Thoracic aorta (tissue), 2 donors: ENCODE measurements at places on chromosomes 6 and 20.

DNA sequence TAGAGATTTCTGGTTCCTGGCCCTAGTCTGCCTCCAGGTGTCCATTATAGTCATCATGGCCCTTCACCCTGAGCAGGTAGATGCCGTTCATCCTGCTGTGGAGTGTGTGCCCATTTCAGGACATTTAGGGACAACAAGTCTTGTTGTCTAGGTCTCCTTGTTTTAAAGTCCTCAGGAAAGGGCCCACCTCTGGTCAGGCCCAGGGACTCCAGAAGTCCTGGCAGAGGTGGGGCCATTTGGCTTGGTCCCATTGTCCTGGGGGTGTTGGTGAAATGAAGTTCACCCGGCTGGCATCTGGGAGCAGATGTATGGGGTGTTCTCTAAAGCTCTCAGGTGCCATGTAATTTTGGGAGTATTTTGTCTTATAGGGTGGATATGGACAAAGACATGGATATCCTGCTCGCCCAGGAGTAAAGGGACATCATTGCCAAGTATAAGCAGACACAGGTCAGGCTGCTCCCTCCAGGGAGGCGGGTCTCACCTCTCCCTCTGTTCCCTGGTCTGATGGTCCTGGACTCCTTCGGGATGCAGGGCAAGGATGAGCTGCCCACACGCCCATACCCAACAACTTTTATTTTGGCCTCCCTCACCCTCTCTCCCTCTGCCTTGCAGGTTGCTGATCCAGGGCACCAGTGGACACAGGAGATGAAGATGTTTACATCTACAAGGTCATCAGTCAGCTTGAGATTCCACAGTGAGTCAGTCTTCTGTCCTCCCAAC lies 31.7 kb upstream of the MAS1L start:
- DNase-seq: no peak
- no peaks in the 10 kb centered on the region for H3K27me3 ChIP-seq
- no peaks in the 10 kb centered on the region for H3K36me3 ChIP-seq
- no peak overlapping the region for H3K4me3 ChIP-seq

- no peaks in the 10 kb centered on the region for H3K36me3 ChIP-seq
- H3K27me3 ChIP-seq: no peaks in the 10 kb centered on the region
Observed at GRCh38 chr6:75550544-75551167, 51.0 kb upstream of the SENP6 start.

- peaks cover 11% of the 10 kb centered on the region for H3K4me1 ChIP-seq
- H3K36me3 ChIP-seq: peaks cover 10% of the 10 kb centered on the region
- no peak for DNase-seq
- H3K4me3 ChIP-seq: no peak overlapping the region
Observed at GRCh38 chr6:151422981-151423380, 28.9 kb downstream of the RMND1 start.

GRCh38 chr6:16688984-16689636 lies 72.2 kb downstream of the ATXN1 start:
- no peak overlapping the region for H3K4me3 ChIP-seq
- no peaks in the 10 kb centered on the region for H3K27me3 ChIP-seq
- no peak for DNase-seq
- peaks cover 5% of the 10 kb centered on the region for H3K4me1 ChIP-seq
- no peaks in the 10 kb centered on the region for H3K36me3 ChIP-seq
- H3K27ac ChIP-seq: no peak overlapping the region

- DNase-seq: no peak
- no peak overlapping the region for H3K27ac ChIP-seq
- H3K36me3 ChIP-seq: no peaks in the 10 kb centered on the region
- no peak overlapping the region for H3K4me3 ChIP-seq
Observed at GRCh38 chr6:1075444-1075843, 236.5 kb upstream of the FOXQ1 start.

- no peak overlapping the region for H3K4me3 ChIP-seq
- no peaks in the 10 kb centered on the region for H3K36me3 ChIP-seq
- H3K27me3 ChIP-seq: no peaks in the 10 kb centered on the region
- no peaks in the 10 kb centered on the region for H3K4me1 ChIP-seq
Observed at GRCh38 chr20:13984211-13984610, 6.2 kb downstream of the SEL1L2 start.

- no peaks in the 10 kb centered on the region for H3K36me3 ChIP-seq
- H3K4me3 ChIP-seq: no peak overlapping the region
- DNase-seq: no peak
- H3K27me3 ChIP-seq: no peaks in the 10 kb centered on the region
Observed at GRCh38 chr20:15077733-15078250, 740.4 kb upstream of the FLRT3 start.

DNA sequence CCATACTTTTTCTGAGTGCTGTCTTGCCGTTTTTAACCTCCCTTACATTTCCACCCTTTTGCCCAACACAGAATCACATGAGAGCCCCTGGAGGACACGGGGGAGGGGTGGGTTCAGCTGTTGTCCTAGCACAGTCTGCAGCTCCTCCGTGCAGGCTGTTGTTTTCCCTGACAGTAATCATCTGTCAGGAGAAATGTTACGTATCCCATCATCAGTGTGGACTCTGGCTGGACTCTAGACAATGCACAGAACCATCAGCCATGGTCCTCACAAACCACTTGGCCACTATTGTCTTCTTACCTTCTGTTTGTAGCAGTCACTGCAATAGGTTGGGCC lies 92.1 kb downstream of the RIN2 start:
- H3K27ac ChIP-seq: peak overlapping the region; percentile 82
- no peak for DNase-seq
- H3K4me1 ChIP-seq: peaks cover 27% of the 10 kb centered on the region
- H3K27me3 ChIP-seq: no peaks in the 10 kb centered on the region
- H3K36me3 ChIP-seq: no peaks in the 10 kb centered on the region

DNA sequence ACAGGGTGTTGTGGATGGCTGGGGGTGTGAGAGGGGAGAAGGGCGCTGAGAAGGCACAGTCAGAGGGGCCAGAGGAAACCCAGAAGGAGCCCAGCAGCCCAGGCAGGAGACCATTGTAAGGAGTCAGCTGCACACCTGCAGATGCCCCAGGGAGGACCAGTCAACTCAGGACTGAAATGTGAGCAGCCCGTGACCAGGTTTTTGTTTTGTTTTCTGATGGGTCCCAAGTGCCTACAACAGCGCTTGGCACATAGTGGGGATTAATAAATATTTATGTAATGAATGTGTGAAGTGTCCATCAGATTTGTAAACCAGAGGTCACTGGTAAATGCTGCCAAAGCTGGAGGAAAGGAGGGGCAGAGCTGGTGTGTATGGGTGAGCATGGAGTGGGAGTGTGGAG lies 30.2 kb downstream of the TRAM2 start:
- no peaks in the 10 kb centered on the region for H3K27me3 ChIP-seq
- H3K4me1 ChIP-seq: peaks cover 77% of the 10 kb centered on the region
- H3K4me3 ChIP-seq: no peak overlapping the region
- DNase-seq: no peak
- H3K36me3 ChIP-seq: no peaks in the 10 kb centered on the region
